ENCODE measurements at places on chromosomes 12 and 14. TPM values are rescaled to one million over a fixed set of nuclear protein-coding genes. Genes with fewer than 3 reads are reported as not detected.

The DHRS2 gene
- total RNA-seq = 1.1 TPM

The PROX2 gene
- total RNA-seq = not detected

The SSPN gene
- total RNA-seq = 9.3 TPM

The TXNDC16 gene
- 9.4 TPM for total RNA-seq

The CDKN1B gene
- 41.2 TPM for total RNA-seq

The NUAK1 gene
- total RNA-seq = 3.0 TPM

The EIF2S3B gene
- total RNA-seq = 9.2 TPM

The COCH gene
- total RNA-seq = not detected

The BIN2 gene
- under 0.01 TPM for total RNA-seq

The E2F7 gene
- total RNA-seq = 2.3 TPM

The TMED8 gene
- 14.5 TPM for total RNA-seq

The CLEC4D gene
- total RNA-seq = not detected

DNA sequence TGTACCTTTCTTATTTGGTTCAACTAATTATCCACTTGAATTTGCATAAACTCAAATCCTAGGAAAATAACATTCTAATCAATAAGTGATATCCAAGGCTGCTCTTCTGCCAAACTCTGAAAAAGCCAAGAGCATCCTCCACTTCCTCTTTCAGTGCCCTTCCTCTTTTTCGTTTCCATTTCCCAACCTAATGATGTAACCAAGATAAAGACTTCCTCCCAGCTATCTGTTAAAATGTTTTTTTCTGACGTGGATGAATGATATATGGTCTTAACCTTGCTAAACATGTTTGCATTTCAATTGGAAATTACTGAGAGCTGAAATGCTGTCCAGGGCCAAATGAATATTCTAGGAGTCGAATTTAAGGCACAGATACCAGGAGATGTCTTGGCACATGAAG is 459.5 kb upstream of the PDE3A start:
- no peak for DNase-seq

- DNase-seq = no peak
Measured at GRCh38 chr14:91061056-91061887, 831 bp upstream of the RPS6KA5 start.

GRCh38 chr12:50380761-50381325 is 15.6 kb downstream of the FAM186A start:
- DNase-seq = no peak

GRCh38 chr12:119259484-119259883 is 75.0 kb upstream of the CCDC60 start:
- no peak for DNase-seq

- no peak for DNase-seq
Measured at GRCh38 chr12:46486588-46486987, 114.0 kb upstream of the SLC38A2 start.

GRCh38 chr14:70685474-70686197 is 43.9 kb downstream of the TTC9 start:
- DNase-seq = no peak

DNA sequence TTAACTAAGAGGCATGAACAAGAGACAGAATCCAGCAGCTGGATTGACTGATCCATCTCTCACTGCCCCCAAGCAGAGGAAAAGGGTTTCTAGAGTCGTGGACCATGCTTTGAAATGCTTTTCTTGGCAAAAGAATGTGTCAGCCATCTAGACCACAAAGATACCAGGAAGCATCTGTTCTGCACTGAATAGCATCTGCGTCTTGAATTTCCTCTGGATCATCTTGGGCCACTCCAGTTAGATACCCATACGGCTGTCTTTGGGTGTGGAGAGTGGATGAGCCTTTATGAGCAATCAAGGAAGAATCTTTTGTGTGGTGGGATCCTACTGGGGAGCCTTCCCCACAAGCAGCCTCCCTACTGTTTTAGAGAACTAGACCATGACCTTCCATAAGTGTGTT is 16.0 kb upstream of the RFX4 start:
- DNase-seq = no peak

DNA sequence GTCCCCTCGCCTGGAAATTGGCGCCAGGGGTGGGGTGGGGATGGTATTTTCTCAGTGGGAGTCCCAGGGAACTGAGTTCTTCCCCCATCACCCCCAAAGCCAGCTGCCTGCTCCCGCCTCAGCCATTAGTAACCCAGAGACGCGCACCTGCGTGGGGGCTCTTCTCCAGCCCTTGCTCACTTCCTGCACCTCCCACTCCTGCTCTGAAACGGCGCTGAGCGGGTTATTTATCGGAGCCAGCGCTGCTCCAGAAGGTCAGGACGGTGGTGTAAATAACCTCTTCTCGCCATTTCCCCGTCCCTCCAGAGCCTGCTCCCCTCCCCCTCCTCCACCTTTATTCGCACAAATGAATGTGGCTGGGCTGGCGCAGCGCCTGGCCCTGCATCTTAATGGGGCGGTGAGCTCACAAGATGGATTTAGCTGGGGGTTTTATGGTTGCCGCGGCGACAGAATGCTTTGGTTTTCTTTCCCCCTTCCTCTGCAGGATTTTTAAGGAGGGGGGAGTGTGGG is 12.2 kb downstream of the GPR84 start:
- peak; percentile 47 for DNase-seq

GRCh38 chr12:116495260-116495659 is 63.9 kb upstream of the MAP1LC3B2 start:
- DNase-seq = peak; percentile 31

- DNase-seq = peak; percentile 23
Measured at GRCh38 chr12:92928421-92928961, 604 bp downstream of the EEA1 start.

DNA sequence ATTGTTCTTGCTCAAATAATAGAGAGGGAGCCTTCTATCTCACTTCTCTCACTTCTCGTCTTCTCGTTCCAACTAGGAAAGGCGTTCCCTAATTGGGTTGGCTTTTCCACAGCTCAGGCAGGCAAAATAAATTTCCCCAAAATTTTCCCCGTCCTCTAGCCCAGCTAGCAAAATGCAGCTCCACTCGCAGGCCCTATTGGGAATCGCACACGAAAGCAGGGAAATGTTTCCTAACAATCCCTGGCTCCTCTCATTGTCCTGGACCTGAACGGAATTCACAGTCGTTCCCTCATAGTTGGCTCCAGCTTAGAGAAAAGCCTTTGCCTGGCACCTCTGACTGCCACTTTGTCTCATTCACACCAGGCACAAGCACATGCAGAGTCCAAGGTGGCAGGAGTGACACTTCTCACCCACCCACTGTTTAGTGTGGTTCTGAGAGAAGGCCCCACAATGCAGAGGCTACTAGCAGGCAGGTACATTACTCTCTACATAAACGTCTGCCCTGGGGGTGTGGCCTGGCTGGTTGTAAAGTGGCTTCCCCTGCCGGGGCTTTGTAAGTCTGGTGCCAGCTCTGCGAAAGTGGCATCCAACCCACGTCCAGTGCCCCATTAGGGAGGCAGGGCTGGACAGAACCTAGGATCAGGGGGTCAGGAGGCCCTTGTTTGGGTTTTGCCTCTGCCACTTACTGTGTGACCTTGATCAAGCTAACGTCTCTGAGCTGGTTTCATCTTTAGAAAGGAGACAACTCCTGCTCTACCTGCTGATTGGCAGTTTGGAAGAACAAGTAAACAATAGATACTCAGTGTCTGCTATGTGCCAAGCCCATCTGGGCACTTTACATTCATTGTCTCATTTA is 4.2 kb downstream of the SERPINA10 start:
- DNase-seq = no peak

- peak; percentile 45 for DNase-seq
Measured at GRCh38 chr12:91094032-91094662, 17.1 kb downstream of the LUM start.

DNA sequence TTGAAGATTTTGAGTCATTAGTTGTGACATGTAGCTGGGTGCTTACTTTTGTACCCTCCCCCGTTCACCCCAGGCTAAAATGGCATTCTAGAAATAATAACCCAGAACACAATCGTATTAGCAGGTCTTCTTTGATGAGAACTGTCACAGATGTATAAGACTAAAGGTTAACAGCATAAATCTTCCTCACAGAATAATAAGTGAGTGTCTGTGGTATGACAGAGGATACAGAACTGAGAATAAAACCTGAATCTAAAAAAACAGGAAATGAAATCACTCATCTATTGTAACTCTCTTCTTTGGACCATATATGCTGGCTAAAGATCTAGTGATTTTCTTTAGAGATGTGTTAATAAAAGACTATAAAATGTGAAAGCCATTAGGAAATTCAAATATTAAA is 746.6 kb downstream of the LRFN5 start:
- no peak for DNase-seq

DNA sequence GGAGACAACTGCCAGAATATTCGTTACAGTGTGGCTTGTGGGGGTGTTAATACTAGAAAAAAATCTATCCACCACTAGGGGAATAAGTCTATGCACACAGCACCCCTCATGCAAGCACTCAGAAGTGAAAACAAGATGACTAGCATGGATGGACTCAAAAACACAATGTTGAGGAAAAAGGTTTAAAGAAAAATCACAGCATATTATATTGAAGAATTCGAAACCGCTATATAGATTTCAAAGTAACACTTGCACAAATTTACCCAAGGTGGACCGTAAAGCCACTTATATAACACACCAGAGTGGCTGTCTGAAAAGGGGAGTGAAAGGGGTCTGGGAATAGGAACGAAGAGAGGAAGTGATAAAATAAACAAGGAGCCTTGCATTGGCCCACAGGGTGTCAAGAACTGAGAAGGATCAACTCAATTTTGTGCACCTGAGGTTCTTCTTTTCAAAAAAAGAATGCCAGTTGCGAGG is 544 bp downstream of the ABCD4 start:
- DNase-seq = peak; percentile 68

- no peak for DNase-seq
Measured at GRCh38 chr12:13959131-13959723, 22.2 kb downstream of the GRIN2B start.

DNA sequence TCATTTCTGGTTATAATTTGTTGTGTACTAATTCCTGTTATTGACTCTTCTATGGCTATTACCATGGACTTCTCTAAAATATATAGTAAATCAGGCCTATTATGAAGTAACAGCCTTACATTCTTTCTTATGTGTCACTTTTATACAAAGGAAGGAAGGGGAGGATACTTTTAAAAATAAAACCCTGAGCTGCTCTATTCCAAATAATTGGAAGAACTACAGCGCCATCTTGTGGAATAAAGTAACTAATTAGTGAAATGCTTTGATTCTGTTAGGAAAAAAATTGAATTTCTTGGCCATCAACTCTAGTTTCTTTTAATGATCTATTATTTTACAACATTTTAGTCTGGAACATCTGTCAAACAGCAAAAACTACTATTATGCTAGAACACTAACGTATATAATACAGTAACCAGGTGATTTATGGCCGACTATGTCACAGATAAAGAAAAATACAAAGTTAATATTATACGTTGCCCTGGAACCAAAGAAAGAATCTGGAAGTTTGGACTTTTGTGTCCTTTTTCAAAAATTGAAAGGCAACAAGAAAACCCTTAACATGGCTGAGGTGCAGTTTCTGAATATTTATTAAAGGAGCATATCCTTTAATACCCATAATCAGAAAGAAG is 55.0 kb upstream of the NELL2 start:
- peak; percentile 80 for DNase-seq

- no peak for DNase-seq
Measured at GRCh38 chr14:32319368-32320049, 9.6 kb upstream of the AKAP6 start.

- DNase-seq = no peak
Measured at GRCh38 chr12:86663173-86663572, 407.0 kb upstream of the MGAT4C start.

DNA sequence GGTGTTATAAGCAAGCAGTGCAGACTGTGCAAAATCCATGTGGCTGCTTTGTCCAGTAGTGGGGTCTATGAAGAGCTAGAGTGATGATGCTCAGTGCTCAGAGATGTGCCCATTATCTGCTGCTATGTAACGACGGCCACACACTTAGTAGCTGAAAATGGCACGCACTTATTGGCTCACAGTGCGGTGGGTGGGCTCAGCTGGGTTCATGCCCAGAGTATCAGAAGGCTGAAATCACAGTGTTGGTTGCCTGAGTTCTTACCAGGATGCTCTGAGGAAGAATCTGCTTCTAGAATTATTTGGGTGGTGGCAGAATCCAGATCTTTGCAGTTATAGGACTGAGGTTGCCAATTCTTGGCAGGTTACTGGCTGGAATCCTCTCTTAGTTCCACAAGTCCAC is 124.7 kb downstream of the SLC15A4 start:
- no peak for DNase-seq

Measured in fibroblast of the aortic adventitia (primary cell).